ENCODE measurements at places on chromosomes 7 and 10.

DNA sequence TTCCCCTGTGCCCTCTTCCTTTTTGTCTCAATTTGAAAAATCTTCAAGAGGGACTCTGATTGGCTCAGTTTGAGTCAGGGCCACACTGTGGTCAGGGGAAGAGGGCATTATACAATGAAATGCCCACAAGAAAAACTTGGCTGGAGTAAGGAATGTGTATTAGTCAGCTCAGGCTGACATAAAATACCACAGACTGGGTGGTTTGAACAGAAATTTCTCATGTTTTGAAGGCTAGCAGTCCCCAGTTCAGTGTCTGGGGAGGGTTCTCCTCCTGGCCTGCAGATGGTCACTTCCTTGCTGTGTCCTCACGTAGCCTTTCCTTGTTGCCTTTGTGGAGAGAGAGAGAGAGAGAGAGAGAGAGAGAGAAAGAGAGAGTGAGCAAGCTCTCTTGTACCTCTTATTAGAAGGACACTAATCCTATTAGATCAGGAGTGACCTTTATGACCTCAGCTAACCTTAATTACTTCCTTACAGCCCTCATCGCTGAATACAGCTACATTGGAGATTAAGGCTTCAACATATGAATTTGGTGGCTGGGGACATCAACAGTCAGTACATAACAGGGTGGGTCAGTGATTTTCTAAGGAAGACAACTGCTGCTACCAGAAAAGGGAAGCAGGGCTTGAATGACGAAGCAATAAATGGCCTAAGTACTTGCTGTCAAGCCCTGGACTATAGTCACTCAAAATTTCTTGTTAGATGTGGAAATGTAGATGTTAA is 25.8 kb upstream of the FAM13C start:
- DNase-seq, result no peak

DNA sequence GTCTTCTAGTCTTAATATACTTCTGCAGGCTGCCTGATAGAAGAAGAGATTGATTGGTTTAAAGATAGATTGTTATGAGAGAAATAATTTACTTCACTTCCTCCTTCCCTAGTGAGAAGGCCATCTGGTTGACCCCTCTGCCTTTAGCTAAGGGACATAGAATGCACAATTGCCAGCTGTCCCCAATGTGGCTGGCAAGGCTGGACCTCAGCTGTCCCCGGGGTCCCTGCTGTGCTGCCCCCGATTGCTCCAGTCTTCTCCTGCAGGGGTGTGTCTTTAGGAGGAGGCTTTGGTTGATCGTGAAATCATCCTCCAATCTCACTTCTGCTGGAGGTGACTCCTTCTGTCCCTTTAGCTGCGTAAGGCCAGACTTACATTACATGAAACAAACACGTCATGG is 388.5 kb downstream of the DPP6 start:
- no peak for DNase-seq

- no peak for DNase-seq
Measured at GRCh38 chr10:34655286-34656170, 159.6 kb downstream of the PARD3 start.

DNA sequence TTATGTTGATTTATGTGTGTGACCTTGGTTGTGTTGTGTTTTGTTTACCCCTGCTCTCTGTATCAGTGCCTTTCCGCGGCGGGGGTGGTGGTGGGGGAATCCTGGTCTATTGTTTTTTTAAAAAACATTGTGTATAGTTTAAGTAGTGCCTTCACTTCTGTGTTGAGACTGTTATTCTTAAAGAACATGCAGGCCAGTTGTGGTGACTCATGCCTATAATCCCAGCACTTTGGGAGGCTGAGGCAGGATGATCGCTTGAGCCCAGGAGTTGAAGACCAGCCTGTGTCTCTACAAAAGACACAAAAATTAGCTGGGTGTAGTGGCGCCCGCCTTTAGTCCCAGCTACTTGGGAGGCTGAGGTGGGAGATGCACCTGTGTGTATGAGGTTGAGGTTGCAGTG is 429.0 kb upstream of the LRGUK start:
- no peak for DNase-seq

- DNase-seq, result no peak
Measured at GRCh38 chr7:79714081-79714480, 260.6 kb upstream of the MAGI2 start.

DNA sequence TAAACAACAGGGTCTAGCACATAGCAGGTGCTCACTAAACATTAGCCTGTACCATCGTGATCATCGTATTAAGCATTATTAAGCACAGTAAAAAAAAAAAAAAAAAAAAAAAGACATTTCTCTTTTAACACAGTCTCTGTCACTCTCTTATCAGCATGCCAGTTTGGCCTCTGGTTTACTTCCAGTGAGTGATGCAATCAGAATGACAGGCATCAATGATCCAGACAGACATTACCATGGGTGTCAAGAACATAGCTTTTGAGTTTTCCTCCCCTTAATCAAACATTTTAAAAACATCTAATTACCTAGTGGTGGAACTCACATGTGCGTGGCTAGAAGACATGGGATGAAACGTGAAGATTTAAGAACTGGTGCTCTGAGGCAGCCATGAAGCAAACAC is 115.8 kb downstream of the CTTNBP2 start:
- DNase-seq, result no peak

DNA sequence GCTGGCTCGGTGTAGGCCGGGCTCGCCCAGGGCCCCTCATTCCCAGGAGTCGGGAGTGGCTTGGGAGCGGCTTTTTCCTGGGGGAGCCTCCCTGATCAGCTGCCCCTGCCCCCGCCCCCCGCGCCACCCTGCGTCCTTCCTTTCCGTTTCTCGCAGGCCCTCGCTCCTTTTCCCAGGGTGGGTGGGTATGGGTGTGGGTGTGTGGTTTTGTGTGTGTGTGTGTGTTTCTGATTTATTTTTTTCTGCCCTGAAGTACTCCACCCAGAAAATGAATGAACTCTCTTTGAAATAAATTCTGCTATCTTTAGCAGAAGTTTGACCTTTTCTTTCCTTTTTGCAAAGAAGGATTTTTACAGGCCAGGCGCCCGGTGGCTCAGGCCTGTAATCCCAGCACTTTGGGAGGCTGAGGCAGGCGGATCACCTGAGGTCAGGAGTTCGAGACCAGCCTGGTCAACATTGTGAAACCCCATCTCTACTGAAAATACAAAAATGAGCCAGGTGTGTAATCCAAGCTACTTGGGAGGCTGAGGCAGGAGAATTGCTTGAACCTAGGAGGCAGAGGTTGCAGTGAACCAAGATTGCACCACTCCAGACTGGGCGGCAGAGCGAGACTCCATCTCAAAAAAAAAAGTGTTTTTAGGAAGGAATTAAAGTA is 30.0 kb upstream of the AP5Z1 start:
- DNase-seq, result no peak

DNA sequence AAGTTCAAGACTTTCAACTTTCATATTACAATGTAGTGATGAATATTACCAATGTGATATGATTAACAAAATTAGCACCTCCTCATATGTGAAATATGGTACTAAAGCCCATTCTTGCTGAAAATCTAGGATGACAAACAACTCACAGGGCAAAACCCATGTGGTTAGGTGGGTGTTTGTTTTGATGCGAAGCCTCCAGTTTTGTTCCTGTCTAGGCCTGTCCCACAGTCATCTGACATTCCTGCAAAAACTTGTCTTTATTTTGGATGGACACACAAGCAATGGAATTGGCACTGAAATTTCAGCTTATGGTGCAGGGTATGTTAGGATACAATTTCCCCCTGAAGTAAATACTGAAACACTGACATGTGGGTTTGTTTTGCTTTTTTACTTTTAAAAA is 95.3 kb downstream of the PARD3 start:
- no peak for DNase-seq

GRCh38 chr7:20459419-20459818 is 128.7 kb downstream of the ITGB8 start:
- DNase-seq, result no peak

DNA sequence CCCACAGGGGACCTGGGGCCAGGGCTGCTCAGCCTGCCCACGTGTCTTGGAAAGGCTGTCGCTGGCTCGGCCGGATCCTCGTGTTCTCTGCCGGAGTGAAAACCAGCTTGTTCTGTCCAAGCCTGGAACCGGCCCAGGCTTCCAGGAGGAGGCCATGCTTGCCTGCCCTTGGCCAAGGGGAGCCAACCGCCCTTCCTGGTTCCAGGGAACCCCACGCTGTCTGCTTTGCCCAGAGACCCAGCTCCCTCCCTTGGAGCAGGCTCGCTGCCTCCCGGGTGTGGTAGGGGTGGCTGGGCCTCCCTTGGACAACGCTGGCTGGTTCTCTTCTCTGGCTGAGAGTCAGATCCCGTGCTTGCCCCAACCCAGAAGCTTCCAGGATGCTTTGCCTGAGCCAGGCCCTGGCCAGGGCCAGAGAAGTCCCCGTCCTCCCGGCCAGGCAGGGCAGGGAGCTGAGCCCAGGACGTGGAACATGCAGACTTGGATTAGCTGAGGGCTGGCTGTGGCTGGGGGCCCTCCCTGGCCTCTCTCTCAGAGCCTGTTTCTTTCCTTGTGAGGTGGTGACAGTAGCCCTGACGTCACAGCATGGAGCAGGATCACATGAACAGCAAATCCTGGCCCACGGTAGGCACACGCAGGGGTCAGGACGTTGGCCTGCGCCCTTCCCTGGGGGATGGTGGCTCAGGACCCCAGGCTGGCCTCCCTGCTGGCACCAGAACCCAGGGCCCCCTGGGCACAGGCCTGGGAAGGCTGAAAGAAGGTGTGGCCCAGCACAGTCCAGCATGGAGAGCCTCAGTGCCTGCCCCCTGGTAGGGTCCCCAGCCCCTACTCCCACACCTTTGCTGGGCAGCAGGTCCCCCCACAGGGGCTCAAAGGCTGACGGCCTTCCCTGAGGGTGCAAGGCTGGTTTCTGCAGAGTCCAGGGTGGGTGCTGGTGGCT is 67.5 kb downstream of the PWWP2B start:
- DNase-seq, result no peak

- DNase-seq, result no peak
Measured at GRCh38 chr7:69786730-69787395, 188.6 kb downstream of the AUTS2 start.

GRCh38 chr10:5576154-5576748 is 51.5 kb downstream of the CALML3 start:
- no peak for DNase-seq

- DNase-seq, result no peak
Measured at GRCh38 chr10:30967650-30968410, 63.8 kb downstream of the ZNF438 start.

DNA sequence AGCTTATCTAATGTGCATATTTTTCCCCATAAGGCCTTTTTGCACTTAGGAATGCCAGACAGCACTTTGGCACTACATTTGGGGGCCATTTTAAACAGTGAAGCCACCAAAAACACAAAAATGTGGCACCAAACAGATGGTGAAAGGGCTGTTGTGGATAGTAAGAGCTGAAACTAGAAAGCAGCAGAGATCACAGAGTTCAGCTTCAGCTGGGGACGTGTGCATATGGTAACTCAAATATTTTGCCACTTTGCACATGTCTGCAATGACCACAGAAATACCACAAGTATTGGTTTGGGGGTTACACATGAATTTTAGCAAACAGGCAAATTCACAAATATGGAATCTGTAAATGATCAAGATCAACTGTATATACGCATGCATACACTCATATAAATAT is 72.8 kb downstream of the PODXL start:
- no peak for DNase-seq

DNA sequence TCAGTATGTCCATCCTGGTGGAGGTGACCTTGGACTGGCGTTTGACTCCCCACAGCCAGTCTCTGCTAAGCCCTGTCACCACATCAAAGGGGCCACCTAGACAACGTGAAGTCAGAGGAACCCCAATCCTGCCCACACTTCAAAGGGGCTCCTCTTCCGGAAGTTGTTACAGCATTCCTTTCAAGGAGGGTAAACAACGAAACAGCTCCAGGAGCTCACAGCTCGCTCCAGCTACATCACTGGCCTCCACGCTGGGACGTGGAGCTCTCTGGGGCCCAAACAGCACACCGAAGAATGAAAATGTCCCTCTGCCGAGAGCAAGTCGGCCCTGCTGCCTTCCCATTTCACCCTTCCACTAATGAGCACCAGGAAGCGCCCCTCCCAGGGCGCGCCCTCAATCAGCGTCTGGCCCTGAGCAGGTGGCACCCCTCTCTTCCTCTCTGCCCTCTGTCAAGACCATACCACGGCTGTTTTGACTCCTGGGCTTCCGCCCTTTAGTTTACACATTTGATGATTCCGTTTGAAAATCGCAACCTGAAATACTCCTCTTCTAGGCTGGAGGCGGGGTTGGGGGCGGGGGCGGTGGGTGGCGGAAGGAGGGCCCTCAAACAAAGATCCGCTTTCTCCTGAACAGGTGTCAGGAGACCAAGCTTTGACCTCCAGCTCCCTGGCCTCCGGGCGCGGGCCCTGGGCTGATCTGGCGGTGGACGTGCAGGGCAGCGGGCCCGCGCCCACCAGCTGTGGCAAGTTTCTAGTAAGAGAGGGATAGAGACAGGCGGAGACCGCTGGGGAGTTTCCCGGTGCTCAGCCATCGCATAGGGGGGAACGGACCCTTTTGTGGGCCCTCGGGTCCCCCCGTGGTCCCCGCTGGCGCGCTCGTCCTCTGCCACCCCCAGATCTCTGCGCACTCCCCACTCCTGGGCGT is 53.1 kb upstream of the KDM7A start:
- DNase-seq, result peak; percentile 67

GRCh38 chr10:121241337-121241736 is 356.9 kb downstream of the FGFR2 start:
- DNase-seq, result no peak

DNA sequence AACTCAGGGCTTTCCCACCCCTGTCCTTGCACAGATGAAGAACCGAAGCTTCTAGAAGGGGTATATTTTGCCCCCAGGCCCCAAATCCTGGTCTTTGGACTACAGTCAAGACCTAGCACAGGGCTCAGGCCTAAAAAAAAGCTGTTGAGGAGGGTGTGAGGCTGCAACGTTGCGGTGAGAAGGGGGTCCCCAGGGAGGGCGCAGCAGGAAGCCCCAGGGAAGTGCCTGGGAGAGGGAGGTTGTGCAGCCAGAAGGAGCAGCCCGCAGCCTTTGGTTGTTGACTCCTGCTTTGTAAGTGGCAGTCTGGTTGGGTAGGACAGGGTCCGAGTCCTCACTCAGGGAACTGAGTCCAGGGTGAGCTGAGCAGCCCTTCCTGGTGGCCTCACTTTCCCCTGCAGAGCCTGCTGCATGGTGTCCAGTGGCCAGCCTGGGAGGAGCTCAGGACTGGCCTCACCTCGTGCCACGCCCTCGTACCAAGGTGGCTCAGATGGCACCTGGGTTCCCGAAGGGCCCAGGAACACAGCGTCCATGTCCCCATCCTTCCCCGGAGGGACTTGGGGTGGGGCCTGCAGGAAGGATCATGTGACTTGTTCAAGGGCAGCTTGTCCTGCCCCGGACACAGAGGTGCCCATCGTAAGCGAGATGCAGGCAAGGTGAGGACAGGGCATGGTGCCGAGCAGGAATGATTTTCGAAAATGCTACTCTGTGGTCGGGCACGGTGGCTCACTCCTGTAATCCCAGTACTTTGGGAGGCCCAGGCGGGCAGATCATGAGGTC is 166.4 kb upstream of the TNRC18 start:
- no peak for DNase-seq

GRCh38 chr10:99057936-99058690 is 177.5 kb downstream of the HPSE2 start:
- DNase-seq, result no peak
